ENCODE measurements at places on chromosomes 16 and 17.

- DNase-seq, result no peak
These were observed 78.4 kb downstream of the RPH3AL start for GRCh38 chr17:273981-274832.

- DNase-seq, result no peak
These were observed 7.3 kb upstream of the ZDHHC7 start for GRCh38 chr16:85018529-85019236.

GRCh38 chr17:61462719-61463315, 10.6 kb downstream of the TBX4 start:
- DNase-seq, result no peak

- no peak for DNase-seq
These were observed 498.5 kb downstream of the WWOX start for GRCh38 chr16:78597809-78598570.

GRCh38 chr16:4381072-4381934, 9.7 kb downstream of the VASN start:
- DNase-seq, result no peak

- no peak for DNase-seq
These were observed 14.3 kb downstream of the GDPD1 start for GRCh38 chr17:59234631-59235030.

- no peak for DNase-seq
These were observed 52.3 kb downstream of the PRMT7 start for GRCh38 chr16:68362947-68363657.

- DNase-seq, result peak; percentile 54
These were observed 25.3 kb downstream of the G6PC3 start for GRCh38 chr17:44095647-44096496.

- peak; percentile 47 for DNase-seq
These were observed 13.6 kb upstream of the CBFB start for GRCh38 chr16:67015313-67015731.

DNA sequence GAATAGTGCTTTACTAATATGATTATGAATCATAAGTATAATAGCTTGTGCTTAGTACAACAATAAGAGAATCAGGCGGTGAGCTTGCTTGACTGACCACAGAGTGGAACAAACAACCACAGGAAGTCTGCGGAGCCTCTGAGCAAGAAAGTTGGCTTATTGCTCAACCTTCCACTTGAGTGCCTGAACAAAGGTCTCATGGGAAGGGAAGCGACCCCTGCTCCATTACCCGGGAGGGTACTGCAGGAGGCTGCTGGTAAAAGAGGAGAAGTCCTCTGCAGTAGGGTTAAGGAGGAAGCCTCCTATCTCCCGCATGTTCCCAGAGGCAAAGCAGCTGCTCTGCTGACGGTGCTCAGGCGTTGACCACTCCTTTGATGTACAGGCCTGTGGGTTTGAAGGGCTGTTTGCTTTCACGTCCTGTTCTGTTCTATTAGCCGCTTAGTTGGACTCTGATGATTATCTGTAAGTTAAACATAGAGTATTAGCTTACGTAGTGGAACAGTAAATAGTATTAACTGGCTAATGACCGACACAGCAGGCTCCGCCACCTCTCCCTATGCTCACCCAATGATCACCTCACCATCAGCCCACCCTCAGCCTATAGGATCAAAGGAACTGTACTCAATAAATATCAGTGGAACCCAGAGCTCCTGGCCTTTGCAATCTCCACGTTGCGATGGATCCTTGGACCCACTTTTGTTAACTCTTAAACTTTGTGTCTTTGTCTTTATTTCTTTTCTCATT, 17.5 kb downstream of the ALOX15B start:
- DNase-seq, result peak; percentile 57

DNA sequence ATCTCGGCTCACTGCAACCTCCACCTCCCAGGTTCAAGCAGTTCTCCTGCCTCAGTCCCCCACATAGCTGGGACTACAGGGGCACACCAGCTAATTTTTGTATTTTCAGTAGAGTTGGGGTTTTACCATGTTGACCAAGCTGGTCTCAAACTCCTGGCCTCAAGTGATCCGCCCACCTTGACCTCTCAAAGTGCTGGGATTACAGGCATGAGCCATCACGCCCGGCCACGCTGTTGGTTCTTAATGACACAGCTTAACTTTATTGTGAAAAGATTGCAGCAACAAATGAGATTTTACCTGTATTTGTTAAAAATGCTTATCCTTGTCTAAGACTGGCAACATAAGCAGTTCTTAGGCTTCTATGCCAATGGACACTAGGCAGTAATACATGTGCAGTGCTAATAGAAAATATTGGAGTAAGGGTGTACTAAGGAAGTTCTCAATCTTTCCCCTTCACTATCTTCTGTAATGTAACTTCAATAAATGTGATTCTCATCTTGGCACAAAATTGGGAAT, 2.9 kb downstream of the UBB start:
- DNase-seq, result no peak

DNA sequence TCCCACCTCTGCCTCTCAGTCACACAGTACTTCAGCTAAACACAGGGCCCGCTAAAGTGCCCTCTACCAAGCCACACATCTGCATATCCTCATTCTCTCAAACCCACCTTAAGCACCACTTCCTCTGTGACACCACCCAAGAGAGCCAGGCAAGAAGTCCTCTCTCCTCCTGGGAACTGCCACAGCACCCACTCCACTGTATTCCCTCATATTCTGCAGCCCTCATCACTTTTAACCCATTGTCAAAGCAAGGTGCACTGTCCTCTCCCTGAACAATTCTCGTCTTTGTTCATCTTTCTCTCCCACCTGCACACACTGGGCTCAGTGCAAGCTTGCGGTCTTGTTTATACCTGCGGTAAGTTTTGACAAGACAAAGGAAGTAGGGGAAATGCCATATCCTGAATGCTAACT, 13.6 kb downstream of the CHD9 start:
- no peak for DNase-seq

DNA sequence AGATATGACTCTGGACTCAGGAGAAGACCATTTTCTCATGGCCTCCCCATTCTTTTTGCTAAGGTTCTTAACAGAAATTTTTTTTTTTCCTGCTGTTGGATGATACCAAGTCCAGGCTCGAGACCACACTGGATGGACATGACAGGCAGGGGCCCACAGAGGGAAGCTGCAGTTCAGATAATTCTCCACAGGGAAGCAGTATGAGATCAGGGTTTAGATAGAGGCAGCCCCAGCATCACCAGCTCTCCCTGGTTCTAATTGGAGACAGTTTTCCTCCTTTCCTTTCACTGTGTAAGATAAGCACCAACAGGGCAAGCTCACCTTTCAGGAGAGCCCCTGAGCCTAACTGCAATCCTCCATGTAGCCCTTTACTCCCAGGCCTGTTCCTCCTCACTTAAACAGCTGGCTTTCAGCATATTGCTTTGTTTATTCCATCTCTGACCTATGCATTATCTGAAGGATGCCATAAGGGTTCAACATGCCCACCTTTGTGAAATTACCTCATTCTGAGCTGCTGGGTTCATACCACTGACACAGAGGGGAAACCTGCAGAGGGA, 108.1 kb downstream of the SNX11 start:
- DNase-seq, result no peak

- no peak for DNase-seq
These were observed 21.9 kb downstream of the ZNF750 start for GRCh38 chr17:82817947-82818346.

GRCh38 chr17:31224366-31224765, 72.7 kb downstream of the OMG start:
- no peak for DNase-seq

Measured in mucosa of gallbladder (tissue), 1 donor.